AG09309 (cell line): ENCODE measurements at places on chromosomes 4 and X.

DNA sequence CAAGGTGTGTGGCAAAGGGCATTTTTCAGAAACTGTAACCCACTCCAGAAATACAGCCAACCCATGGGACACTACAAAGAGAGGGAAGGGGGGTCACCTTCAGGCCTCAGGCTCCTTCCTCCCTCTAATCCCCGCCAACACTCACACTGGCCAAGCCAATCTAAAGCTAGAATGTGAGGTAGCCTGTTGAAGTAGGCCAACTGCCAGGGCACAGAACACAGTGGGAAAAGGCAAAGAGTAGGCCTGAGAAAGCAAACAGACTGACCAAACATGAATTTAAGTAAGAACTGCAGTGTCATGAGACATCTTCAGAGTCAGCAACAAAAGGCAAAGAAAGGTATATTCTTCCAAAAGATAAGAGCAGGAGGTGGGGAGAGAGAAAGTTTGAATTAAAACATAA lies 289.0 kb downstream of the HNRNPD start:
- DNase-seq, result no peak

GRCh38 chr4:56909086-56909894 lies 1.6 kb downstream of the REST start:
- no peak for DNase-seq

DNA sequence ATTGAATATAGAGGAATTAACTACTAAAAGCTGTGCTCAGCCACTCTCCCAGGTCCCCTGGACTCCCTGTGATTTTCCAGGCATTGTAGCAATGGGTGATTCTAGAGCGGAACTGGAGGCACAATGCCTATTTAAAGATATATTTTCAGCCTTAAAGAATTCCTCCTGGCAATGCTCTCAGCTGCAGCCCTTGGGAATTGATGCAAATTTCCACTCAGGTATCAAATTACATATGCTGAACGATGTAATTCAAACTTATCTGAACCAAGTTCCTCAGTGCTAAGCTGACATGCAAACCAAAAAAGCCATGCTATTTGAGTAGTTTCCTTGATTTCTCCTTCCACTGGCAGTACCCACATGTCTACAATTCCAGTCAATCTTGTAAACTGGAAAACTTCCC lies 86.3 kb upstream of the GABRA3 start:
- no peak for DNase-seq

GRCh38 chr4:89514811-89515210 lies 207.2 kb upstream of the GPRIN3 start:
- DNase-seq, result no peak

- DNase-seq, result no peak
These were observed 41.5 kb downstream of the SMAD1 start for GRCh38 chr4:145523117-145523516.

DNA sequence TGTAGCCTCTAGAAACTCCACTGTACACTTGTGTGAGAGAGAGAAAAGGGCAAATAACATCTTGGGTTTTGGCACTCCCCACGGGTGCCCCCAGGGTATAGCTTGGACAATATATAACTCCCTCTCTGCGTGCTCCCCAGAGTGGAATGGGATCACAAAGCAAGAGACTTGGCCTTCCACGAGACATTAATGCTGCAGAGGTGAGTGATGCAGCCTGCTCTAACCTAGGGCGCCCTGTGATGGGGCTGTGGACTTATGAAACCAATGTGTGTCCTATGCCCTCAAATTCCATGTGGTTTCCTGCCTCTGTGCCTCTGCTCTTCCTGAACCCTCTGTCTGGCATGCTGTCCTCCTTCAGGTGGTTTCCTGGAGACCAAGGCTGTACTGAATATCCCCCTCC lies 22.0 kb upstream of the FAM9C start:
- DNase-seq, result no peak

GRCh38 chr4:71110499-71110898 lies 117.0 kb downstream of the DCK start:
- no peak for DNase-seq

DNA sequence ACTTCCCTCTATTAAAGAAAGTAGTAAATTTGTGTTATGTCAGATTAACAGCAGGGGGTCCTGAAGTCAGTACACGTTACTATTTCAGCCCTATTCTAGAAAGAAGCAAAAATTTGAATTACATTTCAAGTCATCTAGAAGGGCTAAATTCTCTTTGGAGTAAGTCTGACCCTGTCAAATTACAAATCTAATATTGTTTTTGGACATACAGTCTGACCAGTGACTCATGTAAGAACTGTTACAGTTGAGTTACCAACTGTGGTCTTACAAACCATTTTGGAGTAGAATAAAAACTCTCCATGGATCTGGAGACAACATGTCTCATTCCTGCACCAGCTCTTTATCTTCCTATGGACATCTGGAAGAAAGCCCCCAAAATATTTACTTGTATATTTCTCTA lies 36.0 kb upstream of the GYPA start:
- DNase-seq, result no peak

DNA sequence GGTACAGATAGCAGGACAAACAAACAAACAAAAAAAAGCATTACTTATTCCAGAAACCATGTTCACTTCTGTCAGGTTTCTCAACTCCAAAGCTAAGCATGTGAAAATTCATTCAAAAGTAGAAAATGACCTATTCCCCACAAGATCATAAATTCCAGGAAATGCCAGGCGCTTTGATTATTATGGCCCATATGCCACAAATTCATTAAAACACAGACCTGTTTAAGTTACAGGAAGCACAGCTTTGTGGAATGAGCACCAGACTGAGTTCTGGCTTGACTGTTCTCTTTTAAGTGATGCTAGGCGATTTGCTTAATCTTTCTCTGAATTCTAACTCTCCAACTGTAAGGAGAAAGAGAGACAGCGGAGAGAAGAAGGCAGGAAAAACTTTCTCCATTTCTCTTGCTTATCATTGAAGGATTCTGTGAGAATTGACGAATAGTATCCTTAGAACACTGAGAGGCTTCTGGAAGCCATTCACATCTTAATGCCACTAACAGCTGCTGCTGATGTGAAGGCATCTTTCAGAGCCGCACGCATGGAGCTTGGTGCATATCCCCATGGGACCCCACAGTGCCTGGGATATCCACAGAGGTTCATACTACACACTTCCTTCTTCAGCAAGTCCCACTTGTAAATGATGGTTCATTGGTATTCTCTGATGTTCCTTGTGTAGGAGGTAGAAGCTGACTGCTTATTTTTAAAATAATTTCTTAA lies 138.0 kb downstream of the ZNF674 start:
- no peak for DNase-seq

DNA sequence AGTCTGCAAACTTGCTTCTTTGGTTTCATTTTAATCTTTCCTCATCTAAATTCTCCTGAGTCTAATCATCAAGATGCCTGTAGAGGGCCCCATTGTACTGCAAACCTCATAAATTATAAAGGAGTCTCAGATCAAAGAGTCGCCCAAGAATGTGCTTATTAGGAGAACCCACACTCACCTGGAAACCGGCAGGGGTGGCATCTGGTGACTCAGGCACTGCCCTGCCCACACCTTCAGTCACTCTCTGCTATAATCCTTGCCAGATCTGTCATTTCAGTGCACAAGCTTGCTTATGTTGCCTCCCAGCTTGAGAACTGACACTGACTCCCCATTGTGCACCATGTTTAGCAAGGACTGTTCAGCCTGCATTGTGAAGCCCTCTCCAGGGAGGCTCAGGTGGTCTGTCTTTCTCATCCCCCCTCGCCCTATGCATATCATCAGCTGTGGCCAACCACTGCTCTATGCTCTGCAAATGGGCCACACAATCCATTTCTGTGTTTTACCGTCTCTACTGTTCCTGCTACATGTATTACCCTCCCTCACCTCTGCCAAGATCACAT lies 12.4 kb downstream of the EPGN start:
- no peak for DNase-seq

DNA sequence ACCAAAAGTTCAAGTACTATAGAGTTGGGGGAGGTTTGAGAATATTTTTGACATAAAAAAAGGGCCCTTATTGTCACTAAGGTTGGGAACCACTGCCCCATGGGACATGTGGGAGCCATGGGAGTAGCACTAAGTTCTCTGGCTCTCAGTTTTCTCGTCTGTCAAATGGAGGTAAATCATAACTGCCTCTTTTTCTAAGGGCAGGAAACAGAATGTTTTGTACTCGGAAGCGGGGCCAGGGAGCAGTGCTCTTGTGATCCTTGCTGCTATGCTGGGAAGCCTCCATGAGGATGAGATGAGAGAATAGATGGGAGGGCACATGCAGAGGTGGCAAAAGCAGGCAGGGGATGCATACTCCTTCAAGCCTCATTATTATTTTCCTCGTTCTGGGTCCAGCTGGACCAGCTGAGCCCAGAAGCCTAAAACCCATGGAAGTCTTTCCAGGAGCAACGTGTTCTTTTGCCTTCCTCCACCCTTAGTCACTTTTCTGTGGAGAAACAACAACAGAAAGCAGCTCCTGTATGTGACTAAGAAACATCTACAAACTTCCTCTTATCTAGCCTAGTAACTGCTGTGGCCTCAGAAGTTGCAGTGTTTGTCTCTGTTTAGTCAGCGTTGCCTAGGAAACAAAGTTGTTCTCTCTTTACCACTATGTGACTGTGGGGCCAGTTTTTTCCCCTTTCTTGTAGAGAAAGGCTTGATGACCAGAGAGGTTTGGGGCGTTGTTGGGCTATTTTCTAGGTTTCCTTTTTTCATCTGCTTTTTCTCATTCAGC lies 64.8 kb downstream of the TSC22D3 start:
- DNase-seq, result peak; percentile 81

DNA sequence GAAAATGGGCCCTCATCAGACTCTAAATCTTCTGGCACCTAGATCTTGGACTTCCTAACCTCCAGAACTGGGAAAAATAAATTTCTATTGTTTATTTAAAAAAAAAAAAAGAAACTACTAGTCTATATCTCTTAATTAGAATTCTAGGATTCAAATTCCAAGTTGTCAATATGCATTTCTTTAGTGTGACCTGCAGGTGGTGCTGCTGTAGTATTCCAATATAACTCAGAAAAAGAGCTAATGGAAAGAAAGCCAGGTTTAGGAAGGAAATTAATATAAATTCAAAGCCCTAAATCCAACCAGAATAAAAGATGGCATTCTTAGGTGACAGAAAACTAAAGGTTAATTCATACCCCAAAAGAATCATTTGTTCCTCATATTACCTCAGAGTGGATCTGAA lies 80.0 kb upstream of the NALF2 start:
- no peak for DNase-seq

GRCh38 chr4:41745292-41746024 lies 3.1 kb downstream of the PHOX2B start:
- DNase-seq, result no peak

- DNase-seq, result peak; percentile 92
These were observed 66.3 kb upstream of the FAM9C start for GRCh38 chrX:13110433-13111324.

DNA sequence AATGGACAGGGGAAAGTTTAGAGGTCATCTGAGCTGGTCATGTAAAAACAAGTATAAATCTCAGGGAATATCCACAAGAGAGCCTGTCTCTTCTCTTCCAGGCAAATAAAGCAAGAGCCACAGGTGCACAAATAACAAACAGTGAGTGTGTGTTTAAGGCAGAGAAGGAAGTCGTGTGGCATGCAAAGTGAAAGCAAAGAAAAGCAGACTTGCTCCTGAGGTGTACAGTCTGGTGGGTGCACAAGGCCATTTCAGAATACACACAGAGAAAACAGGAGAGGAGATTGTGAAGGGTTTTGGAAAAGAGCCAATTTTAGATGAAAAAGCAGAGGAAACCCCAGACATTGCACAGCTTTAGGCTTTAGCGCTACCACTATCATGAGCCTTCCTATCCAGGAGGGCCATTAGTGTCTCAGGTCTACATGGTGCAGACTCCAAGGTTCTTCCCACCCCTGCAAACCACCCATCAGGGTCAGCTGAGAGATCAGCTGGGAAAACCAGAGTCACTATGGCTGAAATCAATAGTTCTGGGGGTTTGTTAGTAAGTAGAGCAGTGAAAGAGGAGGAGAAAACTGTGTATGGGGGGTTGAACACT lies 355.8 kb downstream of the KLHL4 start:
- DNase-seq, result no peak

- DNase-seq, result no peak
These were observed 138.6 kb upstream of the APOOL start for GRCh38 chrX:84865113-84865512.

DNA sequence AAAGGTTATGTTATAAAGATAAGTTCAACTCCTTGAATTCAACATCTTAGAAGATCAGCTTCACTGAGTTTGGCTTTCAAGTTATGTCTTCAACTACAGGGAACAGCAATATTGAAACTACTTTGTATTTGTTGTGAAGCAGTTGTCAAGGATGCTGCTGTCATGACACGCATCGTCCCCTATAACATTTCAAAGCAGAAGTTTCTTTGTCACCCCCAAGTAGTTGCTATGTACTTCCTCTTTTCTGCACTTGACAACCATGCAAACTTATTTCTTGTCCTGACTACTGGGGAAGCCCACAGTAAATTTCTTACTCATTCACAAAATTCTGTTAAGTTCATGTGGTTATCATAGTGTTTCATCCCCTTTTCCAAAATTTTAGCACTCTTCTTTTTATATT lies 14.3 kb downstream of the ANTXR2 start:
- no peak for DNase-seq

- DNase-seq, result no peak
These were observed 1066.8 kb upstream of the ADGRL3 start for GRCh38 chr4:60133375-60133774.

DNA sequence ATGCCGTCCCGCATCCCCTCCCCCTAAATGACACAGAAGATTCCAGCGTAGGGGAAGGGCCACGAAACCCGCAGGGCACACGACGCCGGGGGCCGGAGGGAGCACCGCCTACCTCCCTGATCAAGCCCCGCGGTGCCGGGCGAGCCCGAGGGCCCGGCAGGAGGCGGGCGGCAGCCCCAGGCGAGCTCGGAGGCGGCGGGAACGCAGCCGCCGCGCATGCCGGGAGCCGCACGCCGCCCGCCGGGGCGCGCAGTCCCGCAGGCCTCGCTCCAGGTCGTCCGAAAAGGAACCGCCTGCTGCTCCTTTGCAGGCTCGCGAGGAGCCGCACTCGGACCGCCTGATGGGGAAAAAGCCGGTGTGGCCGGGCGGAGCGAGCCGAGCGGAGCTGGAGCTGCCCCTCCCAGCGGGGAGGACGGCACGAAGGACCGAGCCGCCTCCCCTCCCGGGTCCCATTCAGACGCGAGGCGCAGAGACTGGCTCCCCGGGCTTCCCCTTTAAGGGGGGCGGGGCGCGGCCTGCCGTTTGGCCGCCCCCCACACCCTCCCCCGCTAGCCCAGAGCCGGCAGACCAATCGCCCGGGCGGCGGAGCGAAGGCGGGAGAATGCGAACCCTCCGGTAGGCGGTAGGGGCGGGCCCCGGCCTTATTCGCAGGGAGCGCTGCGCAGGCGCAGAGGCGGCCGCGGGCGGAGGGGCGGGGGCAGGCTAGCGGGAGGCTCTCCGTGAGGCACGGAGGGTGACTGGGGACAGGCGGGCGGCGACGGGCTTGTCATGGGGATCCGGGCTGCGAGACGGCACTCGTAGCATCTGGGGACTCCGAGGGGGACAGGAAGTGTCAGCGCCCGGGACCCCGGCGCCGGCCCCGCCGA lies 561 bp upstream of the ING2 start:
- DNase-seq, result peak; percentile 89

- no peak for DNase-seq
These were observed 23.7 kb upstream of the LRAT start for GRCh38 chr4:154720123-154720522.

- peak; percentile 78 for DNase-seq
These were observed 113.9 kb downstream of the CT47B1 start for GRCh38 chrX:120761810-120762209.
